CD4-positive, alpha-beta memory T cell (primary cell): ENCODE measurements at places on chromosomes 11 and 22. TPM values are rescaled to one million over a fixed set of nuclear protein-coding genes. Genes with fewer than 3 reads are reported as not detected.

DNA sequence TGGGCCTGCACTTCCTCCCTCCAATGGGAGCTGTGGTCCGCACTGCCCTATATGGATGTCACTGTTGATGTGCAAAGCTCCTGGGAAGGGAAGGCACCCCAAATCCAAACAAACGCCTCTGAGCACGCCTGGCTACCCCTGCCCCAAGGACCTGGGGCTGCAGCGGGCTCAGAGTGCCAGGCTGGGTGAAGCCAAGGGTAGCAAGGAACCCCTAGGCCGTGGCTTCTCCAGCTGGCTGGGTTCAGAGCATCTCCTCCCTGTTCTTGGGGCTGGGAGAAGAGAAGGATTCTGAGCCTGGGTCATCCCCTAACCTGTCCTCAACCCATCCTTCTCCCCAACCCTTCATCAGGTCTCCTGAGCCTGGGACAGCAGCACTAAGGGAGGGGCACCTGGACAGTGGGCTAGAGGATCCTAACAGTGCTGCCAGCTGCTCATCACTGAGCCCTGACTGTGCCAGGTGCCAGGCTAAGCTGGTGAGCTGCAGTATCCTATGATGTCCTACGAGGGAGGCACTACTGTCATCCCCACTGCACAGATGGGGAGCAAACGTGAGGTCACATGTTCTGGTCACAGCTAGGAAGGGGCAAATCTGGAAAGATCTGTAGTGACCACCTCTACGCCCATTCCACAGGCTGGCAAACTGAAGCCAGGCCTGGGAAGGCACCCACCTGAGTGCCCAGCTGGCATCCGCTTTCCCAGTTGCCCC, 3.0 kb downstream of the SSTR3 start:
- no peak overlapping the region for H3K27ac ChIP-seq
- no peak for DNase-seq
- no peaks in the 10 kb centered on the region for H3K27me3 ChIP-seq
- peaks cover 14% of the 10 kb centered on the region for H3K4me1 ChIP-seq

- H3K4me1 ChIP-seq: no peaks in the 10 kb centered on the region
- no peak overlapping the region for H3K4me3 ChIP-seq
- no peaks in the 10 kb centered on the region for H3K27me3 ChIP-seq
Observed at GRCh38 chr11:122642971-122643370, 12.6 kb upstream of the UBASH3B start.

GRCh38 chr11:45102361-45102809, 44.1 kb upstream of the PRDM11 start:
- DNase-seq: no peak
- H3K4me1 ChIP-seq: peaks cover 17% of the 10 kb centered on the region
- peak overlapping the region; percentile 16 for H3K27ac ChIP-seq
- no peaks in the 10 kb centered on the region for H3K36me3 ChIP-seq
- H3K4me3 ChIP-seq: no peak overlapping the region

DNA sequence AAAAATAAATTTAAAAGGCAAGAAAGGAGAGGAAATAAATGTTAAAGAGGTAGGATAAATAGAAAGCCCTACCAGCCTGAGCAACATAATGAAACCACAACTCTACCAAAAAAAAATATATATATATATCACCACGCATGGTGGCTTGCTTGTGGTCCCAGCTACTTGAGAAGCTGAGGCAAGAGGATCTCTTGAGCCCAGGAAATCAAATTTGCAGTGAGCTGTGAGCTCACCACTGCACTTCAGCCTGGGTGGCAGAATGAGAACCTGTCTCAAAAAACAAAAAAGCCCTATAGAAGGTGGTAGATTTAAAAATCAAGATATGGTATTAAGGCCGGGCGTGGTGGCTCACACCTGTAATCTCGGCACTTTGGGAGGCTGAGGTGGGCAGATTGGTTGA, 10.5 kb downstream of the NUCB2 start:
- H3K27me3 ChIP-seq: no peaks in the 10 kb centered on the region
- no peak for DNase-seq
- no peak overlapping the region for H3K4me3 ChIP-seq
- H3K36me3 ChIP-seq: no peaks in the 10 kb centered on the region
- no peak overlapping the region for H3K27ac ChIP-seq

DNA sequence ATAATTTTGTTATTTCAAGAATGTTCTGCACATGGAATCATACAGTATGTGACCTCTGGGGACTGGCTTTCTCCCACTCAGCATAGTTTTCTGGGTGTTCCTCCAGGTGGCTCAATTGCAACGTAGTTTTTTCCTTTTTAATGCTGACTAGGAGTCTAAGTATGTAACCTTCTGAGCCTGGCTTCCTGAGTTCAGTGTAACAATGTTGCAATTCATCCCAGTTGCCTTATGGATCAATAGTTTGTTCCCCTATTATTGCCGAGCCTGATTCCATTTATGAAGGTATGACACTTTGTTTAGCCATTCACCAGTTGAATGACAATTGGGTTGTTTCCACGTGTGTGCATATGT, 128.3 kb downstream of the CRYBB2 start:
- H3K27ac ChIP-seq: no peak overlapping the region
- no peak overlapping the region for H3K4me3 ChIP-seq
- H3K4me1 ChIP-seq: no peaks in the 10 kb centered on the region
- peaks cover 12% of the 10 kb centered on the region for H3K36me3 ChIP-seq
- no peaks in the 10 kb centered on the region for H3K27me3 ChIP-seq

DNA sequence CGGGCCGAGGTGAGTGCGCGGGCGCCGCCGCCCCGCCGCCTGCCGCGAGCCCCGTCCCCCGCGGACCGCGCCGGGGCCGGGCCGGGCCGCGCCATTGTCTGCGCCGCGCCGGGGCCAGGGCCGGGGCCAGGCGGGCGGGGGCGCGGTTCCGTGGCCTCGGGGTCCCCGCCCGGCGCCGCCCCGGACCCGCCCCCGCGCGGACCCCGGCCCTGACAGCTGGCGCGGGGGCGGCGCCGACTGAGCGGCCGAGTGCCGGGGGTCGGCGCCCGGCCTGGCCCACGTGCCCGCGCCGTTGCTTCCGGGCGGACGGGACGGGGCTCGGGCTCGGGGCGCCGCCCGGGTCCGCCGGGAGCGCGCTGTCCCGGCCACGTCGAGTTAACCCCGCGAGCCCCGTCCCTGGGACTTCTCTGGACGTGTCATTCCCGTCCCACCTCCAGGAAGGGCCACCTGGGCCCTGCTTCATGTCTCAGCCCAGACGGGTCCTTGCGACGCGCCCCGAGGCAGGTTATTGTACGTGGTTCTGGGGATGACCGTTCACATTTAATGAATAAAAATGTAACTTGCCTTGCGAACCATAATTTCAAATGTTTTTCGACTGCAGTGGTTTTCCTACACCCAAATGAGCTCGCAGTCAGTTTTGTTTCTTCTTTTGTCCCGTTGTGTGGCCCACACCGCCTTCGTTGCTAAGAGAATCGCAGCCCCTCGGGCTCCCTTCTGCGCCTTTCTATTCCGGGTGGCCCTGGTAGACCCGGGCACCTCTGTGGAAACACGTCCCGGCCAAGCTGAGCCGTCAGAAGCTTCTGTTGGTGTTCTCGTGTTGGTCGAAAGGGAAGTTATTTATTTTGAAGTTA, 562 bp downstream of the ZBED4 start:
- H3K27ac ChIP-seq: peak overlapping the region; percentile 61
- DNase-seq: no peak
- peak overlapping the region; percentile 53 for H3K4me3 ChIP-seq

GRCh38 chr11:35064114-35064800, 74.7 kb upstream of the CD44 start:
- no peak for DNase-seq
- H3K27ac ChIP-seq: no peak overlapping the region
- H3K4me3 ChIP-seq: no peak overlapping the region
- H3K36me3 ChIP-seq: no peaks in the 10 kb centered on the region
- H3K4me1 ChIP-seq: peaks cover 49% of the 10 kb centered on the region

- H3K27ac ChIP-seq: no peak overlapping the region
- H3K4me1 ChIP-seq: no peaks in the 10 kb centered on the region
- no peak for DNase-seq
- no peaks in the 10 kb centered on the region for H3K36me3 ChIP-seq
Observed at GRCh38 chr11:127105593-127106541, 105.3 kb upstream of the KIRREL3 start.

GRCh38 chr11:73423506-73423905, 47.3 kb downstream of the RELT start:
- H3K27me3 ChIP-seq: no peaks in the 10 kb centered on the region
- H3K27ac ChIP-seq: no peak overlapping the region
- no peak overlapping the region for H3K4me3 ChIP-seq
- DNase-seq: no peak
- H3K36me3 ChIP-seq: peaks cover 3% of the 10 kb centered on the region

DNA sequence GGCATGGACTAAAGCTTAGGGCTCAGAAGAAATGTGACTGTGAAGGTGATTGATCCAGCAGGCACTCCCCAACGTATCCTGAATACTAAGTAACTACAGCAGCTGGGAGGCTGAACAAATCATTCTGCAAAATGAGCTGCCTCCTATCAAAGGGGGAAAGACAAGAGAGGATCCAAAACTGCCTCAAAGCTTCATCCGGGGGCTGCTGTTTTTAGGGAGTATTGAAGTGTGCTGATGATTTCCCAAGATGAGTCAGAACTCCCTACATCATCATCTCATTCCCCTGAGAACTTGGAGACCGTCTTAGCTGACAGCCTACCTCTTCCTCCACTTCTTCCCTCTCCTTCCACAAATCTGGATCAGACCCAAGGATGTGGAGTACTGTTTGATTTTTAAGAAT, 108.4 kb upstream of the GRAMD1B start:
- H3K27me3 ChIP-seq: no peaks in the 10 kb centered on the region
- no peak overlapping the region for H3K27ac ChIP-seq
- no peak overlapping the region for H3K4me3 ChIP-seq

DNA sequence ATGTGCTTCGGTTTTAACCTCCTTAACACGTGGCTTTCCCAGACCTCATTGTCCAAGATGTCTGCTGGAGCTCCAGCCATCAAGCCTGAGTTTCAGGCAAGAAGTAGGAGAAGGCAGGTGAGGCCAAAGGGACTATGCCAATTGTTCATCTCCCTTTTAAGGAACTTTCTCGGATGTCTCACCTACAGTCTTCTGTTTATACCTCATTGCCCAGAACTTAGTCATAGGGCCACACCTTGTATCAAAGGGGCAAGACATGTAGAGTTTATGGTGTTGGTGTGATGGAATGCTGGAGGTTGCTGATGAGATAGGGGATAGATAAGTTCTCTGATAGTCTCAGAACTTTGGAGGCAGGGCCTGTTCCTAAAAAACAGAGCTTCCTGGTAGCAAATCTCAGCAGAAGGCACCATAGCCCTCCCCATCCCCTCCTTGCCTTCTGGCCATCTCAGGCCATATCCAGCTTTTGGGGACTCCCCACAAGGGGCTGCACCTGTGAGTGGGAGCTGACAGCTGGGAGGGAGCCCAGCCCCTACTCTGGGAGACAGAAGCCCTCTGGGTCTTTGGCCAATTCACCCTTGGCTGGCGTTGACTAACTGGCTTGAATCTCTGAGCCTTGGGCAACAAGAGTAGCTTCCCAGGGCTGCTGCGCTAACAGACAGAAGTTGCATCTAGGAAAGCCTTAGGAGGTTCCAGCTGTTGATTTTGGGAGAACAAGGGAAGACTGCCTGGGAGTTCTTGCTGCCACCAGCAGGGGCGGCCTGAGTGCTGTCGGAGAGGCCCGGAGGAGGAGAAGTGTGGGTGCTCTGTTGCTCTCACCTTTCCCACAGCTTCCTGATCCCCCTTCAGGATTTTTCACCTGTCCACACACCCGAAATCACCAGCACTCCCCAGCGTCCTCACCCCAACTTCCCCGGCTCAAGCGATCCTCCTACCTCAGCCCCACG, 149.8 kb upstream of the THY1 start:
- no peaks in the 10 kb centered on the region for H3K36me3 ChIP-seq
- no peaks in the 10 kb centered on the region for H3K4me1 ChIP-seq
- H3K4me3 ChIP-seq: no peak overlapping the region
- H3K27me3 ChIP-seq: no peaks in the 10 kb centered on the region

GRCh38 chr11:1573903-1574237, 1.8 kb upstream of the DUSP8 start:
- DNase-seq: no peak
- H3K27ac ChIP-seq: peak overlapping the region; percentile 92
- H3K36me3 ChIP-seq: no peaks in the 10 kb centered on the region
- H3K4me3 ChIP-seq: peak overlapping the region; percentile 42

DNA sequence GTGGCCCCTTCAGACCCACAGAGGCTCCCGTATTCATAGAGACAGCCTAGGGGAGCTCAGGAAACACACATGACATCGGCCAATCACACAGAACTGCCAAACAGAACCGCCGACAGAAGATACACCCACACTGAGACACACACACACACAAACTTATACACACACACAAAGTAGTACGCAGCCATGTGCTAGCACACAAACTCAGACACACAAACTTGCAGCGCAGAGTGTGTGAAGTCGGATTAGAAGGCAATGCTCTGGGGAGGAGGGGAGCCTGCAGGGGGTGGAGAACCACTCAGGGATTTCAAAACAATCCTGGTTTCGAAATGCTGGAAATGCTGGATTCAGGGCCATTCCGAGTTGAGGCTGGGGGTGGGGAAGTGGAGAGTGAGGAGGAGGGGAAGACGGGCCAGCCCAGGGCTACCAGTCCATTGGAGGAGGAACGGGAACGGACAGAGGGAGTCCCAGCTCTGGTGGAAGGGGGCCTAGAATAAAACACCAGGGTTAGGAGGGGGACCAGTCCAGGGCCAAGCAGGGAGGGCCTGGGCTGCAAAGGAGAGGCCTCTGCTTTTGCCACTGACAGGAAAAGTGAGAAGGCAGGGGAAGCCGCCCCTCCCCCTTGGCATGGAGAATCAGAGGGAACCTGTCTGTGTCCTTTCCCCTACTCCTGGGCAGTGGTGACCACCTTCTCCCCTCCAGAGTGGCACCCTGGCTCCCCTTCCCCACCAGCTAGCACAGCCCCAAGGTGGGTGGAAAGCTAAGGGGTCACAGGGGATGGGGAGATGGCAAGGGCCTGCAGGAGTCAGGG, 4.4 kb downstream of the BCL9L start:
- H3K4me1 ChIP-seq: peaks cover 73% of the 10 kb centered on the region
- H3K27me3 ChIP-seq: no peaks in the 10 kb centered on the region
- DNase-seq: no peak
- peak overlapping the region; percentile 42 for H3K4me3 ChIP-seq
- H3K36me3 ChIP-seq: no peaks in the 10 kb centered on the region

DNA sequence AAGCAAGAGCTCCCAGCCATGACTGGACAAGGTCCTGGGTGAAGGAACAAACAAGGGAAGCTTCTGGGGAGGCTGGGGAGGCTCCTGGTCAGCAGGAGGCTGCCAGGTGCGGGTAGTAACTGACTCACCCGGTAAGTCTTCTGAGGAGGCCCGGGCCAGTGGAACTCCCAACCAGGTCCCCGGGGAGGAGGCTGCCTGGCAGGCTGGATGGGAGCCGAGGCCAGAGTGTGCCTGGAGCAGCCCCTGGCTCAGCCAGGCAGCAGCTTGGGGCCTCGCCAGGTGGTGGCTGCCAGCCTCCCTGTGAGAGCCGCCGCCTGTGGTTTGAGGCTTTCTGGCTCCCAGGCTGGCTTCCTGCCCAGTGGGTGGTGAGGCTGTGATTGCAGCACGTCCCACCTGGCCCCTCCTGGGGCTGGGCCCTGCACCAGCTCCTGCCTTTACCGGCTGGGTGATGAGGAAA, 46.2 kb downstream of the IGF2 start:
- no peak overlapping the region for H3K27ac ChIP-seq
- H3K4me3 ChIP-seq: no peak overlapping the region
- H3K27me3 ChIP-seq: peaks cover 3% of the 10 kb centered on the region
- H3K36me3 ChIP-seq: no peaks in the 10 kb centered on the region

RNF141 gene
- 24.8 TPM for polyA plus RNA-seq

ASCL2 gene
- polyA plus RNA-seq: 0.57 TPM

CREB3L1 gene
- not detected for polyA plus RNA-seq

PAMR1 gene
- polyA plus RNA-seq: not detected

CASP1 gene
- polyA plus RNA-seq: 126 TPM

BIK gene
- 8.5 TPM for polyA plus RNA-seq
